ENCODE measurements at places on chromosomes 11 and 22.

DNA sequence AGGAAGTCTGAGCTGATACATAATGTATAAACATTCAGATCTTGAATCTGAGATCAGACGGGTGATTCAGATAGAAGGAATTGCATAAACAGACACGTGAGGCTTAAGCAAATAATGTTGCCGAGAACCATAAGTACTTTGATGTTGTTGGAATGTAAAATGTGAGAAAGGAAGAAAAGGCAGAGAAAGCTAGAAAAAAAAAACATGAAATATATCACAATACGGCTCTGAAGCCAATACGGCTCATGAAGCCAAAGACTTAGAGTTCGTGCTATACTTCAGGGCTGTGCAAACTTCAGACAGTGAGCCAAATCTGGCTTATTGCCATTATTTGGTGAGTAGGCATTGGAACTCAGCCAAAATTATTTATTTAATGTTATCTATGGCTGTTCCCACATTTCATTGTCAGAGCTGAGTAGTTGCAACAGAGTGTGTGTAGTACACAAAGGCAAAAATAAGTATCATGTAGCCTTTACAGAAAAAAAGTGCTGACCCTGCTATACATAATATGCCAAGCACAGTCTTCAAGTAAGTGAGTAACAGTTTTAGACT is 673.3 kb downstream of the CNTN5 start:
- no peaks in the 10 kb centered on the region for H3K36me3 ChIP-seq
- H3K27ac ChIP-seq, result no peak overlapping the region
- H3K4me3 ChIP-seq, result no peak overlapping the region
- no peak for DNase-seq
- H3K4me1 ChIP-seq, result no peaks in the 10 kb centered on the region

DNA sequence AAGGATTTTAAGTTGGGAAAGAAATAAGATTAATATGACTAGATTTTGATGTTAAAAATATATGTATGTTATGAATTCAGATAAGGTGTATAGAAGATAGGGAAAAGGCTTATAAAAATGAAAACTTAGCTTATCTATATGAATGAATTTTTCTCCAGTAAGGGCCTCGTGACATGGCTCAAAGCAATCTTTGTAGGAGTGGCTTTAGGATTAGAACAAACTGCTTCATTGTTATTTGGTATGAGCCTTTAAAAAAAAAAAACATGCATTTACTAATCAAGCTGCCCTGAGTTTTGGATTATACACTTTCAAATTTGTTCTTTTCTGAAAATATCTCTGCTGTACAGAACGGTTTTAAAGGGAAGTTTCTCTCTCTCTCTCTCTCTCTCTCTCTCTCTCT is 905.9 kb downstream of the OPCML start:
- no peak overlapping the region for H3K27ac ChIP-seq
- H3K4me3 ChIP-seq, result no peak overlapping the region
- DNase-seq, result no peak
- no peaks in the 10 kb centered on the region for H3K27me3 ChIP-seq

DNA sequence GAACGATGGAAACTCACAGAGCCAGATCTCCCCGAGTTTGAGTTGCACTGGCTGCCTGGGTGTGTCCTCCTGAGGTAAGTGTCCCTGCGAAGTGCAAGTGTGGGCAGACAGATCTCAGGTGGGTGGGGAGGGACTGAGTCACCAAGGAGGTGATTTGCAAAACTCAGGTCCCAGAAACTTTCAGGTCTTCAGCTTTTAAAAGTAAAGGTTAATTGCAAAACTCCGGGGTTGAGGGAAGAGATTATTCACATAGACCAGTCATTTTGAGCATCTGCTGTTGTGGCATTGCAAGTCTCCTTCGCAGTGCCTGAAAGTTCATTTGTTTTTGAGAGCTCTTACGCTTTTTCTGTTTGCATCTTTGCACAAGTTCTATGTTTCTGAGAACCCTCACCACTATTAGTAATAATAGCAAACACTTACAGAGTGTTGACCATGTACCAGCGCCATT is 7.1 kb downstream of the CD44 start:
- H3K27me3 ChIP-seq, result no peaks in the 10 kb centered on the region
- DNase-seq, result peak; percentile 93
- H3K4me3 ChIP-seq, result peak overlapping the region; percentile 66
- peaks cover 75% of the 10 kb centered on the region for H3K36me3 ChIP-seq
- peaks cover 86% of the 10 kb centered on the region for H3K4me1 ChIP-seq
- H3K27ac ChIP-seq, result peak overlapping the region; percentile 99

DNA sequence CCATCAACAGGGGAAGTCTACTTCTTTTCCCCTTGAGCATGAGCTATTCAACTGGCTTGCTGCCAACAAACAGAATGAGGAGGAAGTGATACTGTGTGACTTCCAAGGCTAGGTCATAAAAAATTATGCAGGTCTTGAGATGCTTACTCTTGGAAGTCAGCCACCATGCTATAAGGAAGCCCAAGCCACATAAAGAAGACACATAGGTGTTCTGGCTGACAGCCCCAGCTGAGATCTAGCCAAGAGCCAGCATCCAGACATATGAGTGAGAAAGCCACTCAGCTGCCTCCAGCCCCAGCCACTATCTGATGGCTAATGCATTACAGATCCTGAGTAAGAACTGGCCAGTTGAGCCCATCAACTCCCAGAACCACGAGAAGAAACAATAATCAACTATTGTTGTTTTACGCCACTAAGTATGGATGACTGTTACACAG is 31.0 kb upstream of the PPP2R1B start:
- no peaks in the 10 kb centered on the region for H3K27me3 ChIP-seq
- no peak for DNase-seq
- peaks cover 38% of the 10 kb centered on the region for H3K36me3 ChIP-seq
- H3K4me1 ChIP-seq, result no peaks in the 10 kb centered on the region
- no peak overlapping the region for H3K4me3 ChIP-seq
- no peak overlapping the region for H3K27ac ChIP-seq

DNA sequence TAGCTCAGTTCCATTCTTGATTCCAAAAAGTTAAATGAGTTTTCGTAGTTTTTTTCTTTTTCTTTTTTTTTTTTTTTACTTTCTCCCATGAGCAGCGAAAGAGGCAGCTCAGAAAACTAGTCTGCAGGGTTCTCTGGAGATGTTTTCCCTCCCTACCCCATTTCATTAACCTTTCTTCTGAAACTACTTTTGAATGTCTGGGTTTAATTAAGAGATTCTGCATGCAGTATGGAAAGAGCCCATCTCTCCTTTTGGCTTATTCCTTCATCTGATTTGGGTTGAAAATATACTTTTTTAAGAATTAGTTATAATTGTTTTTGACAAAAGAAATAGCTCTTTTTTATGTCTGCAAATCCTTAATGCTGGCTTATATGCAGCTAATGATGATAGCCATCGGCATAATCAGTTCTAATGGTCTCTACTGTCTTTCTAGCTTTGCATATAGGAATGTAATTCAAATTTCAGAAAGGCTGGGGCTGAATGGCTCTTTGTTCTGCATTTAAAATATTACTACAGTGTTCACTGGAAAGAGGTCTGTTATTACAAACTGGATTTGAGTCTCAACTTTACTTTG is 265.3 kb downstream of the FAT3 start:
- no peak overlapping the region for H3K4me3 ChIP-seq
- no peaks in the 10 kb centered on the region for H3K36me3 ChIP-seq
- no peak for DNase-seq
- no peaks in the 10 kb centered on the region for H3K27me3 ChIP-seq
- no peak overlapping the region for H3K27ac ChIP-seq

- H3K27ac ChIP-seq, result no peak overlapping the region
- DNase-seq, result no peak
- H3K36me3 ChIP-seq, result no peaks in the 10 kb centered on the region
- H3K4me1 ChIP-seq, result no peaks in the 10 kb centered on the region
These were observed 38.4 kb upstream of the THY1 start for GRCh38 chr11:119461229-119461963.

GRCh38 chr11:129699711-129700304 is 115.8 kb upstream of the TMEM45B start:
- peaks cover 10% of the 10 kb centered on the region for H3K4me1 ChIP-seq
- no peak overlapping the region for H3K4me3 ChIP-seq
- no peak overlapping the region for H3K27ac ChIP-seq
- H3K36me3 ChIP-seq, result no peaks in the 10 kb centered on the region
- no peak for DNase-seq

DNA sequence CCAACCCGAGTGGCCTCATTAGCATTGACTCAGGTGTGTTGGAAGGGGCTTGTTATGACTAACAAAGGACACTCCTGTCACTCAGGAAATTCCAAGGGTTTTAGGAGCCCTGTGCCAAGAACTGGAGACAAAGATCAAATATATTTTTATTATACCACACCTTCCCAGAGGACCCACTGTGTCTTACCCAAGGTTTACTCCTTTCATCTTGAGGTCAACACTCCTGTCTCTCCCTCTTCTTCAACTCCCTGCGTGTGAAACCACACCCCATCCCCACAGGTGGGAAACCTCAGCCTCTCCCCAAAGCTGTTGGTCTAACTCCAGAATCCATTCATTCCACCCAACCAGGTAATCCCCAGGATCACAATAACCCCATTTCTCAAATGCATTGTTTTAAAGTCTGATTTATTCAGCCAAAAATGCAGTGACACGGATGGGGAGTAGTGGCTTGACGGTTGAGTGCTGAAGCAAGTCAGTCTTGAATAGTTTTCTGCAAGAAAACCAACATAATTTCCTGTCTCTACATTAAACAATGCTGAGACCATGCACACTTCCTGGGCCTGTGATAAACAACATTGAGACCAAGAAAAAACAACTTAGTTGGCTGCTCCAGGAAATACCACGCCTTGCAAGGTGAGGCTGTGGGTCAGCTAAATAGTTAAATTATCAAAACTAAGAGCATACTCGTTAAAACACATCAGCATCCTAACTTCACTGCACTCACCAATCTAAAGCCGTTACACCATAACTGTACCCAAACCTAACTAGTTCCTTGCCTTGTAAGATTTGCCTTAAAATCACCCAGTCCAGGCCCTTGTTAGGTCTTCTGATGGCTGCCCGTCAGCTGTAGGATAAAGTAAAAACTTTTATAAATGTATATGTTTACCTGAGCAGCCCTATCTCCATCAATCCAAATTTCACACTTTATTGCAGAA is 38.5 kb upstream of the SPON1 start:
- DNase-seq, result no peak
- peak overlapping the region; percentile 25 for H3K4me3 ChIP-seq
- H3K27ac ChIP-seq, result peak overlapping the region; percentile 87
- H3K4me1 ChIP-seq, result peaks cover 49% of the 10 kb centered on the region
- H3K27me3 ChIP-seq, result no peaks in the 10 kb centered on the region

DNA sequence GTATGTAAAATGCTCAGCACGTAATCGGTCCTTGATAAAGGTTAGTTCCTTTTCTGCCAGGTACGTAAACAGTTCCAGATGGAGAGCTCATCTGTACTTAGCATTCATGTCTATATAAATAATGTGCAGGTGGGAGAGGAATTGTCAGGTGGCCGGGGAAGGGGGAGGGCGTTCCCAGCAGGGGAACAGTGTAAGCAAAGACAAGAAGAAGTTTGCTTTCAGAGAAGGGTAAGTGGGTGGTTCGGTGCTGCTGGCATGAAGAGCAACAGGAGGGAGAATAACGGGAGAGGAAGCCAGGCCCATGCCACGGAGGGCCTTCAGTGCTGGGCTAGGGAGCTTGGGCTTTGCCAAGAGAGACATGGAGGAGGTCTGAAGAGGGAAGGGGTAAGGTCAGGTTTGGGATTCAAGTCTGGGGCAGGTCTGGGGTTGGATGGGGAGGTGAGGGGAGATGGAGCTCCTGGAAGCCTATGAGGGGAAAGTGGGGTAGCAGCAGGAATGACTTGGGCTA is 11.4 kb upstream of the WNT11 start:
- DNase-seq, result no peak
- H3K4me3 ChIP-seq, result no peak overlapping the region
- H3K27ac ChIP-seq, result no peak overlapping the region
- no peaks in the 10 kb centered on the region for H3K4me1 ChIP-seq
- H3K27me3 ChIP-seq, result peaks cover 2% of the 10 kb centered on the region

GRCh38 chr22:27116312-27117086 is 459.1 kb downstream of the MIAT start:
- no peak overlapping the region for H3K4me3 ChIP-seq
- no peaks in the 10 kb centered on the region for H3K36me3 ChIP-seq
- no peak overlapping the region for H3K27ac ChIP-seq

DNA sequence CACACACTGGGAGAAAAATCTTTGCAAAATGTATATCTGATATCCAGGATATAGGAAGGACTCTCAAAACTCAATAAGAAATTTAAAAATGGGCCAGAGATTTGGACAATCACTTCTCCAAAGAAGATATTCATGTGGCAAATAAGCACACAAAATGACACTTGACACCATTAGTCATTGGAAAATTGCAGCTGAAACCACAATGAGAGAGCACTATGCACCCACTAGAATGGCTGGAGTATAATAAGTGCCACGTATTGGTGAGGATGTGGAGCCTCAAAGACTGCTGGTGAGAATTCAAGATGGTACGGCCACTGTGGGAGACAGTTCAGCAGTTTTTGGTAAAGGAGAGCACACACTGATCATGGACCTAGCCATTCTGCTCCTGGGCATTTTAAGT is 12.8 kb upstream of the OSBPL5 start:
- H3K4me1 ChIP-seq, result no peaks in the 10 kb centered on the region
- no peak for DNase-seq
- no peak overlapping the region for H3K27ac ChIP-seq
- H3K36me3 ChIP-seq, result peaks cover 3% of the 10 kb centered on the region
- H3K4me3 ChIP-seq, result no peak overlapping the region

- DNase-seq, result no peak
- no peak overlapping the region for H3K4me3 ChIP-seq
- no peak overlapping the region for H3K27ac ChIP-seq
- peaks cover 2% of the 10 kb centered on the region for H3K27me3 ChIP-seq
- no peaks in the 10 kb centered on the region for H3K4me1 ChIP-seq
These were observed 31.4 kb upstream of the AQP11 start for GRCh38 chr11:77558380-77558779.

- DNase-seq, result no peak
- H3K27ac ChIP-seq, result no peak overlapping the region
- H3K36me3 ChIP-seq, result no peaks in the 10 kb centered on the region
- H3K4me3 ChIP-seq, result no peak overlapping the region
These were observed 1.8 kb upstream of the SHISAL1 start for GRCh38 chr22:44314425-44315067.

DNA sequence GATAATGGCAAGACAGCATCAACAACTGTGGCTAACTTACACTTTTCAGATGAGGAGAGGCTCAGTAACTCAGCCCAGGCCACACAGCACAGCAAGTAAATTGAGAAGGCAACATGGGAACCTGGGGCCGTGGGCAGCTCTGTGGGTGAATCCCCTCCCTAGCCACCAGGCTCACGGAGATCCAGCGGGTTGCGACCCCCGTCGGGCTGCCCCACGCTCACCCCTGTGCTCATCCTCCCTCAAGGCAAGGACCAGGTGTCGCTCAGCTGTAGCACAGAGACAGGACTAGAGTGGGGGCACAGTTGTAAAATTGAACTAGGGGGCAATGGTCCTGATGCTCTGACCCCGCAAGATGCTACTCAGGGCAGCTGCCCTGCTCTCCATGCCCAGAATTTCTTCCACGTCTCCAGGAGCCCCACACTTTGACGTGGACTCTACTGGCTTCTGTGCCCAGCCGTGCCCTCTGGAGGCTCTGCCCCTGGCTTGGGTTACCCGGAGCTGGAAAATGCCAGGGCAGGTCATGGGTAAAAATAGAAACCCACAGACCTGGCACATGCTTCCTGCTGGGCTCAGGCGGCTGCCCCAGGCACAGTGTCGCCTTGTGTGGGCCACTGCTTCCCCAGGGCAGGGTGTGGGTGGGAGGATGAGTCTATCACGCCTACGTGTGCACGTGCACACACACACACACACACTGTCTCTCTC is 9.0 kb downstream of the TUBA8 start:
- H3K27ac ChIP-seq, result no peak overlapping the region
- H3K4me1 ChIP-seq, result peaks cover 4% of the 10 kb centered on the region
- no peaks in the 10 kb centered on the region for H3K27me3 ChIP-seq

GRCh38 chr11:101987370-101987769 is 59.9 kb upstream of the CFAP300 start:
- DNase-seq, result no peak
- H3K27me3 ChIP-seq, result no peaks in the 10 kb centered on the region
- H3K36me3 ChIP-seq, result no peaks in the 10 kb centered on the region
- no peak overlapping the region for H3K27ac ChIP-seq

All from activated CD4-positive, alpha-beta memory T cell treated with anti-CD3 and anti-CD28 coated beads for 36 hours (primary cell).